T-helper 2 cell treated with Interferon-gamma antibody and Interleukin-4, amounts not matched to agents 100 ng/mL and 5 ng/mL, for 36 hours (primary cell): ENCODE measurements at places on chromosomes 12 and 14. TPM values are rescaled to one million over a fixed set of nuclear protein-coding genes. Genes with fewer than 3 reads are reported as not detected.

GYS2 gene
- 0.11 and 0.23 TPM in 2 replicates for total RNA-seq

TMEM233 gene
- total RNA-seq = not detected in 2 replicates

PSMC6 gene
- total RNA-seq = 95.3 and 110 TPM in 2 replicates

CLEC4D gene
- not detected in 2 replicates for total RNA-seq

GSC gene
- not detected in 2 replicates for total RNA-seq

PLCZ1 gene
- total RNA-seq = not detected in 2 replicates

GPR65 gene
- 14.4 and 15.3 TPM in 2 replicates for total RNA-seq

RHEBL1 gene
- 5.4 and 6.5 TPM in 2 replicates for total RNA-seq

CALCOCO1 gene
- 40.7 and 45.5 TPM in 2 replicates for total RNA-seq

TBPL2 gene
- total RNA-seq = not detected in 2 replicates

PYGL gene
- 0.66 and 1.0 TPM in 2 replicates for total RNA-seq

ASPG gene
- total RNA-seq = not detected in 2 replicates

TMED8 gene
- total RNA-seq = 19.6 and 19.9 TPM in 2 replicates

MAP1LC3B2 gene
- total RNA-seq = 0.50 and 0.77 TPM in 2 replicates

WBP11 gene
- total RNA-seq = 81.5 and 87.4 TPM in 2 replicates

C12orf56 gene
- total RNA-seq = 0.16 and 0.34 TPM in 2 replicates

CBLN3 gene
- 5.0 and 5.5 TPM in 2 replicates for total RNA-seq

KRT71 gene
- not detected in 2 replicates for total RNA-seq

SIX1 gene
- 0.14 and 0.25 TPM in 2 replicates for total RNA-seq

TAS2R31 gene
- total RNA-seq = 3.9 and 4.2 TPM in 2 replicates

PPP1R36 gene
- 0.16 and 0.25 TPM in 2 replicates for total RNA-seq
